ENCODE measurements at places on chromosomes 13 and 19. TPM values are rescaled to one million over a fixed set of nuclear protein-coding genes. Genes with fewer than 3 reads are reported as not detected.

The DCT gene
- total RNA-seq, result not detected

The SIGLEC5 gene
- total RNA-seq, result not detected

The MTRF1 gene
- 10.5 TPM for total RNA-seq

The URAD gene
- total RNA-seq, result not detected

The SUCLA2 gene
- 37.2 TPM for total RNA-seq

The ALOX5AP gene
- total RNA-seq, result not detected

The JSRP1 gene
- total RNA-seq, result not detected

The CYP4F8 gene
- not detected for total RNA-seq

The MEGF8 gene
- total RNA-seq, result 25.3 TPM

The PPFIA3 gene
- total RNA-seq, result 1.8 TPM

The BST2 gene
- 31.6 TPM for total RNA-seq

The C5AR2 gene
- 0.32 TPM for total RNA-seq

The FOXO1 gene
- total RNA-seq, result 2.9 TPM

The FXYD3 gene
- not detected for total RNA-seq

The NMRK2 gene
- not detected for total RNA-seq

All from hair follicle dermal papilla cell (primary cell).